ENCODE measurements at places on chromosomes 2 and 18.
A peak's percentile ranks its signal among the peaks of the same experiment; 100 is the strongest.

DNA sequence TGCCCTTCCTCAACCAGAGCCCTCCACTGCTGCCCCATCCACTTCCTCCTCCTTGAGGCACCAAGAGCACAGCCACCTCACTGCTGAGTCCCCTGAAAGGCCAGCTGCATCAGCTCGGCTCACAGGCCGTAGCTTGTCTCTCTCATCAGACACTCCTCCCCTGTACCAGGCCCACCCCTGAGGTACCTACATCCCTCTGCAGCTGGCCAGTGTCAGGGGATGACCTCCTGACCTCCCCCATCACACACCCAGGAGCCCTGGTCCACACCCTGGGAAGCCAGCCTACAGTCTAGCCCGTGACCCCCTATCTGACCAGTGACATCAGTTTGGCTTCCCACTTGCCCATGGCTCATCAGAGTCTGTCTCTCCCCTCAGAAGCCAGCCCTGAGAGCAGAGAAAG is 205.6 kb downstream of the TNS1 start:
- no peak overlapping the region for H3K4me3 ChIP-seq
- no peaks in the 10 kb centered on the region for H3K27me3 ChIP-seq
- H3K27ac ChIP-seq = no peak overlapping the region
- DNase-seq = peak; percentile 11

- no peak for DNase-seq
- no peak overlapping the region for H3K4me3 ChIP-seq
- H3K36me3 ChIP-seq = no peaks in the 10 kb centered on the region
- no peaks in the 10 kb centered on the region for H3K4me1 ChIP-seq
- H3K27me3 ChIP-seq = no peaks in the 10 kb centered on the region
Measured at GRCh38 chr18:28112056-28112470, 64.9 kb downstream of the CDH2 start.

GRCh38 chr2:159585622-159586021 is 30.7 kb downstream of the BAZ2B start:
- H3K27ac ChIP-seq = no peak overlapping the region
- no peaks in the 10 kb centered on the region for H3K27me3 ChIP-seq
- no peaks in the 10 kb centered on the region for H3K4me1 ChIP-seq
- peaks cover 14% of the 10 kb centered on the region for H3K36me3 ChIP-seq
- H3K4me3 ChIP-seq = no peak overlapping the region

DNA sequence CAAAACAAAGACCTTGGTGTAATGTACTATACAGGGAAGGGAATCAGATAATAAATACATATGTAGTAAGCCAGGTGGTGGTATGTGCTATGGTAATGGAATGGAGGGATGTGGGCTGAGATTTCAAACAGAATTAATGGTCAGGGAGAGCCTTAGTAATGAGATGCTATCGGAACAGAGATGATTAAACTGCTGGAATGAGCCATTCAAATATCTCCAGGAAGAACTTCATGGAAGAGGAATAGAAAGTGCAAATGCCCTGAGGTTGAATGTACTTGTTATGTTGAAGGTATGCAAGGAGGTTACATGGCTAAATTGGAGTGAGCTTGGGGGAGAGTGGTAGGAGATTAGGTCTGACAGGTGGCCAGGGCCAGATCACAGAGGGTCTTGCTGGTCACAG is 5.1 kb downstream of the SERPINB11 start:
- H3K27me3 ChIP-seq = peaks cover 2% of the 10 kb centered on the region
- no peak for DNase-seq
- no peak overlapping the region for H3K4me3 ChIP-seq
- no peaks in the 10 kb centered on the region for H3K4me1 ChIP-seq

DNA sequence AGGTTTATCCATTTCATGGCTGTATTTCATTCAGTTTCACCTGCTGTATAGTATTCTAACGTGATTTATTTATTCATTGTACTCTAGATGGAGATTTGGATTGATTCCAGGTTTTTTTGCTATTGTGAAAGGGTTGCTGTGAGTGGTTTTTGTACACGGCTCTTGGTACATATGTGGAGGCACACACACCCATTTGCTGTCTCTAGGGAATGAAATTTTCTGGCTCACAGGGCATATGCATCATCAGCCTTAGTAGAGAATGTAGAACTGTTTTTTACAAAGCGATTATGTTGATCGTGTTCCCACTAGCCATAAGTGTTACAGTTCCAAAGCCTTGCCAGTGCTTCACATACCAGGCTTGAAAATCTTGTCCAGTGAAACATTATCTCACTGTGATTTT is 5.1 kb downstream of the SPTBN1 start:
- H3K27ac ChIP-seq = no peak overlapping the region
- no peaks in the 10 kb centered on the region for H3K36me3 ChIP-seq
- peaks cover 4% of the 10 kb centered on the region for H3K4me1 ChIP-seq
- peaks cover 29% of the 10 kb centered on the region for H3K27me3 ChIP-seq
- no peak for DNase-seq

Measured in CD14-positive monocyte (primary cell).